ENCODE measurements at places on chromosomes 3 and 15.

DNA sequence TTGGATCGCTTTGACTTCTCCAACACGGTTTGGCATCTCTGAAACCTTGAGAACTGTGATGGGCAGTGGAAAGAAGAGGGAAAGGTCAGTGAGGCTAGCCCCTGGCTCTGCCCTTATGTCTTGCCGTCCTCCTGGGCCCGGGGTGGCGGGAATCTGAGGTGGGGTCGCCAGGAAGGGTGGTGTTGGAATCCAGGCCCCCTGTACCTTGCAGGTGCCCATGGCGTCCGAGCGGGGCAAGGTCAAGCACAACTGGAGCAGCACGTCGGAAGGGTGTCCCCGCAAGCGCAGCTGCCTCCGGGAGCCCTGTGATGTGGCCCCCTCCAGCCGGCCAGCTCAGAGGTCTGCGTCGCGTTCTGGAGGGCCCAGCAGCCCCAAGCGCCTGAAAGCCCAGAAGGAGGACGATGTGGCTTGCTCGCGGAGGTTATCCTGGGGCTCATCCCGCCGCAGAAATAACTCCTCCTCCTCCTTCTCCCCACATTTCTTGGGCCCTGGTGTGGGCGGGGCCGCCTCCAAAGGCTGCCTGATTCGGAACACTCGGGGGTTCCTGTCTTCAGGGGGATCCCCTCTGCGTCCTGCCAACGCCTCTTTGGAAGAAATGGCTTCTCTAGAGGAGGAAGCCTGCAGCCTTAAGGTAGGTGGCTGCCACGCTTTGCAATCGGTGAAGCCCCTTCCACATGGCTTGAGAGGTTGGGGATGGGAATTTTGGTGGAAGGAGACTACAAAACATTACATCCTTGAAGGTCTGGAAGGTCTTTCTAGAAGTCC, 907 bp downstream of the TATDN2 start:
- no peaks in the 10 kb centered on the region for H3K36me3 ChIP-seq
- H3K27me3 ChIP-seq: no peaks in the 10 kb centered on the region
- peaks cover 13% of the 10 kb centered on the region for H3K4me1 ChIP-seq
- peak overlapping the region; percentile 96 for H3K27ac ChIP-seq

GRCh38 chr3:13653631-13654279, 104.8 kb downstream of the FBLN2 start:
- peak; percentile 1 for DNase-seq
- H3K36me3 ChIP-seq: no peaks in the 10 kb centered on the region
- H3K27me3 ChIP-seq: peaks cover 11% of the 10 kb centered on the region
- no peak overlapping the region for H3K27ac ChIP-seq

DNA sequence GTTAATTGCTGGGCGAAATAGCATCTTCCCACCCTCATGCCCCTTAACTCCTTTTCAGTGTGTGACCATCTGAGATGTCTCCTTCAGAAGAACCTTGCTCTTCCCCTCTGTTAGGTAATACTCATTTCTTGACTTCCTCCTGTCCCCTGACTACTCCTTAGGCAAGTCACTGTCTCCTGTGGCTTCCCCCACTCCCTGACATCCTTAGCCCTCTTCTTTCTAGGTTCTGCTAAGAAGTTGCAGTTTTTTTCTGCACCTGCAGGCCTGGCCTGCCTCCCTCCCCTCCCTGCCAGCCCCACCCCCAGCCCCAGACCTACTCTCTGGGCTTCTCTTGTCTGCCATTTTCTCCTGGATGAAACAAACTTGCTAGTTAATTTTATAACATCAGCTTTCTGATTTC, 15.2 kb upstream of the EID1 start:
- no peak overlapping the region for H3K4me3 ChIP-seq
- H3K36me3 ChIP-seq: no peaks in the 10 kb centered on the region
- H3K27me3 ChIP-seq: no peaks in the 10 kb centered on the region
- H3K27ac ChIP-seq: no peak overlapping the region

DNA sequence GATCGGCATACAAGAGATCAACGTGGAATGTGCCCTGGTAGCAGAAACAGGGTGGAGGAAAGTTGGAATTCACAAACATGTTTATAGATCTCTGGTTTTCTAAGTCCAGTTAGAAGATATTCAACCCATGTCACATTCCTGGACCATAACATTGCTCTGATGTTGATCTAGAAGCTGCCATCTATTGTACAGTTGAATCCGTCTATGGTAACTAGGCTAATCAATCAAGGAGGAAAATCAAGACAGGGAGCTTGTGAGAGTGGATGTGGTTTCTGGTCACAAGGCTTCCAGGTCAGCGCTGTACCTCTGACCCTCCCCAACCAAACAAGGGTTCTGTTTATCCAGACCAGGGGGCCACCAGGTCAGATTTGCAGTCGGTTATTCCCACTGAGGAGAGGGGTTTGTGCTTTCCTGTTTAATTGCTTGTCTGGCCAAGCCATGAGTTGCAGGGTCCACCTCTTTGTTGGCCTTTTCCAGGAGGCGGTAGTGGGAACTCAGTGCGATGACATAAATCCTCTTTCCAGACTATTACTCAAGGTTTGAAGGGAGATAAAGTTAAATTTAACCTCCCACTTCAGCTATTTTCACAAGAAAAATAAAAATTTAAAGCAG, 130.3 kb downstream of the SLCO3A1 start:
- no peak overlapping the region for H3K27ac ChIP-seq
- no peak for DNase-seq
- no peaks in the 10 kb centered on the region for H3K27me3 ChIP-seq

DNA sequence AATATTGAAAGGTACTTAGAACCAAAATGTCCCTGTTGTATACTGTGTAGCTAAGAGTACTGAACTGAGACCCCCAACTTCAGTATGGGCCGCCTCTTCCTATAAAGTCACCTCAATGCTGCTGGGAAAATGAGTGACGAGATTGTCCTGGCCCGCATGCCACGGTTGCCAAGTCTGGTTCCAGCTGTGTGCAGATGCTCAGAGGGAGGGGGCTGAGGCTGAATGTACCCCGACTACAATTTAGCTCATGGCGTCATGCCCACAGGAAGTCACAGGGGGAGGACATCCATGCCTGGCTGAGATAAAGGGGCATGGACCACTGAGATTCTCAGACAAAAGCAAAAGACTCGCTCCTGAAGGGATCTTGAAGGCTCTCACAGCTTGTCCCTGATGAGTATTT, 271.1 kb downstream of the NTRK3 start:
- H3K36me3 ChIP-seq: no peaks in the 10 kb centered on the region
- H3K27me3 ChIP-seq: no peaks in the 10 kb centered on the region
- DNase-seq: no peak
- no peaks in the 10 kb centered on the region for H3K4me1 ChIP-seq

GRCh38 chr3:17340261-17340660, 402.2 kb downstream of the TBC1D5 start:
- H3K4me1 ChIP-seq: peaks cover 6% of the 10 kb centered on the region
- no peaks in the 10 kb centered on the region for H3K36me3 ChIP-seq
- H3K27ac ChIP-seq: no peak overlapping the region
- no peaks in the 10 kb centered on the region for H3K27me3 ChIP-seq
- H3K4me3 ChIP-seq: no peak overlapping the region

DNA sequence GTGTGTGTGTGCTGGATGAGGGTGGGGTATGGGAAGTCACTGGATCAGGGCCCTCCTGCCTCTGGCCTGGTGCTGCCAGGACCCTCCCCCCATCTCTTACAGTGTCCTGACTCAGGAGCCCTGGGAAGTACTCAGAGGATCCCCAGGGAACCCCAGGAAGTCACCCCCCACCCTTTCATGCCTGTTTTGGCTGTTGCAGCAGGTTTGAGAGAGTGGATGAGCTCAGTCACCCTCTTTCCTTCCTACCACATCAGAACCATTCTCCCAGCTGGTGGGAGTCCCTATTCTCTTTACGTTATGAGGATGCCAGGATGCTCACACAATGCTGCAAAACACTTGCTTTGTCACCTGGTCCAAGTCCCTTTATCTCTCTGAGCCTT, 59.0 kb downstream of the BDH1 start:
- no peak overlapping the region for H3K27ac ChIP-seq
- no peaks in the 10 kb centered on the region for H3K27me3 ChIP-seq
- no peaks in the 10 kb centered on the region for H3K36me3 ChIP-seq
- H3K4me3 ChIP-seq: no peak overlapping the region

GRCh38 chr15:47409600-47409999, 307.7 kb upstream of the SEMA6D start:
- no peaks in the 10 kb centered on the region for H3K36me3 ChIP-seq
- H3K4me3 ChIP-seq: no peak overlapping the region
- no peaks in the 10 kb centered on the region for H3K27me3 ChIP-seq
- DNase-seq: no peak

- H3K4me1 ChIP-seq: peaks cover 19% of the 10 kb centered on the region
- H3K27ac ChIP-seq: no peak overlapping the region
- H3K36me3 ChIP-seq: no peaks in the 10 kb centered on the region
- no peaks in the 10 kb centered on the region for H3K27me3 ChIP-seq
These were observed 10.8 kb upstream of the CA12 start for GRCh38 chr15:63392361-63393009.

DNA sequence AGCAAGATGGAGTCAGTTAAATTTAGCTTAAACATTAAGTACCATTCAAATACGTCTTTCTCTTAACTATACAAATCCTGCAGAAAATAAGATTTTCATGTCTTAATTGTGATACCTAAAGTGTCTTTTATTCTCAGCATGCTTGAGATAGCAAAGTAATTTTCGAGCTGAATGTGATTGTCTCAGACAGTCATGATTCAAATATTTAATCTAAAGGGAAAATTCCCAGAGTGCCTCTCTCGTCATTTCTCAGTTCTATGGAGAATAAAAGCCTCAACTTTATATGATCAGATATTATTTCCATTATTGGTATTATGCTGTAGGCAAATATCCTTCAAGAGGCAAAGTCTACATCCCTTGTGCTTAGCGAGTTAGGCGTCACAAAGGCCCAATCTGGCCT, 589.9 kb downstream of the TAFA4 start:
- no peak overlapping the region for H3K4me3 ChIP-seq
- no peaks in the 10 kb centered on the region for H3K4me1 ChIP-seq
- H3K27ac ChIP-seq: no peak overlapping the region
- H3K36me3 ChIP-seq: no peaks in the 10 kb centered on the region
- no peak for DNase-seq

- no peaks in the 10 kb centered on the region for H3K27me3 ChIP-seq
- H3K36me3 ChIP-seq: no peaks in the 10 kb centered on the region
- no peak overlapping the region for H3K27ac ChIP-seq
These were observed 121.7 kb upstream of the DLG1 start for GRCh38 chr3:197420115-197420514.

GRCh38 chr3:104886220-104886995, 480.3 kb upstream of the ALCAM start:
- H3K27me3 ChIP-seq: no peaks in the 10 kb centered on the region
- no peaks in the 10 kb centered on the region for H3K4me1 ChIP-seq
- H3K36me3 ChIP-seq: no peaks in the 10 kb centered on the region
- DNase-seq: no peak
- no peak overlapping the region for H3K27ac ChIP-seq

DNA sequence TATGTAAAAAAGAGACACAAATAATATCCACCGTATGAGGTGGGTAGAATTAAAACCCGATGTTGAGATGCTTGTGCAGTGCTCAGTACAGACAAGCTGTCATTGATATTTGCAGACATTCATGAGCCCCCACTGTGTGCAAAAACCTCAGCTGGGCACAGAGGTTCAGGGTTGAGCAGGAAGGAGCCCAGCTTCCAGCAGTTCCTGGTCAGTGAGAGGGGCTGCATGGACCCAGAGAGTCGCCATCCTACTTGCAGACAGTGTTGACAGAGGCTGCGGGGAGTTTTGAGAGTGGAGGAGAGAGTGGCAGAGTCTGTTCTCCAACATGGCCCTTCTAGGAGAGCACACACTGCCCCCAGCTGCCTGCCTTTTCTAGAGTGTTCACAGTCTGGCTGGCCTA, 6.1 kb upstream of the LTF start:
- H3K4me1 ChIP-seq: peaks cover 19% of the 10 kb centered on the region
- H3K36me3 ChIP-seq: no peaks in the 10 kb centered on the region
- no peak for DNase-seq
- no peaks in the 10 kb centered on the region for H3K27me3 ChIP-seq
- no peak overlapping the region for H3K27ac ChIP-seq

- no peak overlapping the region for H3K4me3 ChIP-seq
- no peak for DNase-seq
- H3K27me3 ChIP-seq: no peaks in the 10 kb centered on the region
- H3K36me3 ChIP-seq: peaks cover 7% of the 10 kb centered on the region
- no peaks in the 10 kb centered on the region for H3K4me1 ChIP-seq
- H3K27ac ChIP-seq: no peak overlapping the region
These were observed 182.3 kb downstream of the ADAMTS17 start for GRCh38 chr15:100159436-100159835.

DNA sequence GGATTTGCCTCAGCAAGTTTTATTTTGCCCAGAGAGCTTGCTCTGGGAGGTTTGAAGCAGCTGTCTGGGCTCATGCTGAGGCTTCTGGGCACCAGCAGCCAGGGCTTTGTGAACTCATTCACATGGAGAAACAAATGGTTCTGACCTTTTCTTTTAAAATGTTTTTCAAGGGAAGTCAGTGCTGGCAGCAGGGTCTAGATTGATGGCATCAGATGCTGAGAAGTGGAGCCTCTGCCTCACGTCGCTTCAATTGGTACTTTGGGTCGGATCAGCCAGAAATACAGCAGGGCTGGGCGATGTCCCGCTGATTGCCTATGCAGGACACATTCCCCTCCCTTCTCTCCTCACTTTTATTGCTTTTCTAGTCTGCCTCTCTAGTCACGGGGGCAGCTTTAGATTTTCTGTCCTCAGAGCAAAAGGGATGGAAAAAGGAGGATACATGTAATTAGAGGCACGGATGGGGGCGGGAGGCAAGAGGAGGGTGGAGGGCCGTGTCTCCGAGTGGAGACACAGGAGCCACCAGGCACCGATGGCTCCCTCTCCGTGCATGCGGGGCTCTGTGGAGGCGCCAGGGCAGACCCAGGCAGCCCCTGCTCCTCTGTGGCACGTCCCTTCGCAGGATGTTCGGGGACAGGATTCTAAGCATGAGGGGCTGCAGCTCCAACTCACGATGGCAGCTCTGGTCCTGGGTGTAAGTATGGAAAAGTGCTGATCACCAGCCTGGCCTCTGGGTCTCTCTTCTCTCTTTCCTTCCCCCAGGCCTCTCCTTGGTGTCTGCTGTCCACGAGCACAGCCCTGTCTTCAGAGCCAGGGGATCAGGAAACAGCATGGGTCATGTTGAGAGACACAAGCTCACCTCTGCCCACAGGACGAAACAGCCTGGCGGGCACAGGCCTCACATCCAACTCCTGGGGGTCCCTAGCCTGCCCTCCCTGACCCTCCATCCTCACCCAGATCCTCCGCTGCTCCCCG, 116.1 kb downstream of the FAM43A start:
- no peak for DNase-seq
- no peak overlapping the region for H3K27ac ChIP-seq
- H3K36me3 ChIP-seq: no peaks in the 10 kb centered on the region
- no peak overlapping the region for H3K4me3 ChIP-seq
- no peaks in the 10 kb centered on the region for H3K4me1 ChIP-seq
- no peaks in the 10 kb centered on the region for H3K27me3 ChIP-seq

DNA sequence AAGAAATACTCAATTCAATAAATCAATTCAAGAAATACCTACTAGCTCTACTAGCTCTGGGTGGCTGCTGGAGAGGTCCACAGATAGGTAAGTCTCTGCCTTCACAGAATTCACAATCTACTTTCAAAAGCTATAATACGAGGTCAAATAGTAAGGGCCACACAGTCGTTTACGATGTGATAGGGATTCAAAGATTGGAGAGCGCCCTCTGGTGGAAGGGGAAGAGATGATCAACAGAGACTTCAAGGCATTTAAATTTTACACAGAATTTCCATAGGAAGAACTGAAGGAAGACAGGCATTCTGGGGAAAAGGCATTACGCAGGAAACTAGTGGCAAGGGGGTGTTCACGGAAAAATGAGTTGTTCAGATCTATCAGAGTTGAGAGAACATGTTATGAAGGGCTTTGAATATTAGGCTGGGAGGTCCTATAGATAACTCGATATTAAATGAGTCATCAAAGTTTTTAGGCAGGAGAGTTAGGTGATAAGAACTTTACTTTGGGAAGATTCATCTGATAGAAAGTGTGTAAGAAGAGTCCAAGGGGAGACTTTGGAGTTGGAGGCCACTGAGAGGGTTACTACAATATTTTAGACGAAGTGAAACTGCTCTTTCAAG, 128.8 kb downstream of the FRMD5 start:
- DNase-seq: peak; percentile 20
- no peaks in the 10 kb centered on the region for H3K4me1 ChIP-seq
- H3K36me3 ChIP-seq: no peaks in the 10 kb centered on the region
